Gastroesophageal sphincter (tissue), 4 donors: ENCODE measurements at places on chromosomes 1 and 21. TPM values are rescaled to one million over a fixed set of nuclear protein-coding genes. Genes with fewer than 3 reads are reported as not detected.

NIT1 gene
- 61.9 TPM for total RNA-seq

KDF1 gene
- total RNA-seq: not detected

RCSD1 gene
- 20.6 TPM for total RNA-seq

CLDN19 gene
- total RNA-seq: 1.5 TPM

OMA1 gene
- total RNA-seq: 29.1 TPM

GSTM5 gene
- total RNA-seq: 7.4 TPM

PLK3 gene
- 9.4 TPM for total RNA-seq

FNDC5 gene
- 7.3 TPM for total RNA-seq

- no peak for ATAC-seq
Measured at GRCh38 chr1:199742547-199742946, 285.0 kb upstream of the NR5A2 start.

DNA sequence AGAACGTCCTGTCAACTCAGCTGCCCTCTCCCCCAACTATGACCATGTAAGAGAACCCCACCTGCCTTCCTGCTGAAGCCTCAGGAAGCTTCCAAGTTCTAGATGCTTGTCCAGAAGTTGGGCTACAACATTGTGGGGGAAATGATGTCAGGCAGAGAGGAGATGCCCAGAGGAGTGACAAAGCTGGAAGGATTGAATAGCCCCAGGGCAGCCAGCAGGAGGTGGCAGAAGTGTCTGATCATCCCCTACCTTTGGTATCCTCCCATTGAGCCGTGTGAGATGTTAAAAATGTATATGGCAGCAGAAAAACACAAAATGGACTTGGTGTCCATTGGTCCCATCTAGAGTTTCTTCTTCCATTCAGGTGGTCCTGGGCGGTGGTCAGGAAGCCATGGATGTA, 6.6 kb downstream of the EIF3I start:
- ATAC-seq: no peak

DNA sequence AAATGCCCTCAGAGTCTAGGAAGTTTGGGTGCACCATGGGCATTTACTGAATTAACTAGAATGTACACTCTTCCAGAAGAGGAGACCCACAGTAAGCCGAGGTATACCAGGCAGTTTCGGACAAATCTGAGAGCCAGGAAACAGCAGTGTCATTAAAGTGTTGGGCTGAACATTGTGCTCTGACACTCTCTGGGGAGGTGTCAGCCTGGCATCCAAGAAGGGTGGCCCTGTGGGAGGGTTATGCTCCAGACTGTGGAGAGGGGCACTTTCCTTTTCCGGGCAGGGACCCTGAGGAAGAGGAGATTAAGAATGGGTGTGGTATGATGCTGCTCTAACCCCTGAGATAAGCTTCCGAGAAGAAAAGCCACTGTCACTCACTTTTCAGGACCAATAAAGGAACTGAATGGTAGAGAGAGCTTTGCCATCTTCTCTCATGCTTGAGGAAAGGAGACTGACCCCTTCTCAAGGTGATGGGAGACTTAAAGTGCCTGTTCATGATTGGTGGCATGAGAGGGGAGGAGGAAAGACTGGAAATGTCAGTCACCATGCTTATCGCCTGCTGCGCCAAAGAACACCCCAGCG, 98.2 kb downstream of the UCK2 start:
- no peak for ATAC-seq

- ATAC-seq: no peak
Measured at GRCh38 chr1:41359211-41360073, 1.8 kb upstream of the FOXO6 start.

- ATAC-seq: no peak
Measured at GRCh38 chr1:168531615-168532345, 12.0 kb downstream of the XCL2 start.

GRCh38 chr1:156643778-156644092, 1.8 kb downstream of the BCAN start:
- no peak for ATAC-seq

- no peak for ATAC-seq
Measured at GRCh38 chr1:93549811-93550210, 101.9 kb downstream of the FNBP1L start.

GRCh38 chr1:108718927-108719655, 6.4 kb downstream of the FNDC7 start:
- no peak for ATAC-seq
